ENCODE measurements at places on chromosomes 4 and X.

- DNase-seq = no peak
Measured at GRCh38 chr4:185470501-185471195, 885 bp downstream of the CCDC110 start.

- no peak for DNase-seq
Measured at GRCh38 chr4:178633263-178633662, 1191.0 kb upstream of the AGA start.

DNA sequence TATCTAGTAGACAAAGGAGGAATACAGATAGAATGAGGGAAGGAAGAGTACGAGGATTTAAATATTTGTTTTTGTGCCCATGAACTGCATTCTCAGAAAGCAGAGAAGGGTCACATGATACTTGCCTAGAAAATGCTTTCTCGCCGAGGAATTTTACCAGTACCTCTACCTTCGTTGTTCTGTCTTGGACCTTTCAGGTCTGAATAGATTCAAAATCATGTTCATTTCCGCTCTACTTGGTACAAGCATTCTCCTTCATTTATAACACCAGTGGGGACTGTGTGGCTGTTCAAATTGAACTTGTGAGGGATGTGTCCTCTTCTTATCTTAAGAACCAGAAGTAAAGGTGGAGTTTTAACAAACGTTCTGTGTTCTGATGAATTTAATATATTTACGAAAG lies 1.9 kb downstream of the USP38 start:
- no peak for DNase-seq

DNA sequence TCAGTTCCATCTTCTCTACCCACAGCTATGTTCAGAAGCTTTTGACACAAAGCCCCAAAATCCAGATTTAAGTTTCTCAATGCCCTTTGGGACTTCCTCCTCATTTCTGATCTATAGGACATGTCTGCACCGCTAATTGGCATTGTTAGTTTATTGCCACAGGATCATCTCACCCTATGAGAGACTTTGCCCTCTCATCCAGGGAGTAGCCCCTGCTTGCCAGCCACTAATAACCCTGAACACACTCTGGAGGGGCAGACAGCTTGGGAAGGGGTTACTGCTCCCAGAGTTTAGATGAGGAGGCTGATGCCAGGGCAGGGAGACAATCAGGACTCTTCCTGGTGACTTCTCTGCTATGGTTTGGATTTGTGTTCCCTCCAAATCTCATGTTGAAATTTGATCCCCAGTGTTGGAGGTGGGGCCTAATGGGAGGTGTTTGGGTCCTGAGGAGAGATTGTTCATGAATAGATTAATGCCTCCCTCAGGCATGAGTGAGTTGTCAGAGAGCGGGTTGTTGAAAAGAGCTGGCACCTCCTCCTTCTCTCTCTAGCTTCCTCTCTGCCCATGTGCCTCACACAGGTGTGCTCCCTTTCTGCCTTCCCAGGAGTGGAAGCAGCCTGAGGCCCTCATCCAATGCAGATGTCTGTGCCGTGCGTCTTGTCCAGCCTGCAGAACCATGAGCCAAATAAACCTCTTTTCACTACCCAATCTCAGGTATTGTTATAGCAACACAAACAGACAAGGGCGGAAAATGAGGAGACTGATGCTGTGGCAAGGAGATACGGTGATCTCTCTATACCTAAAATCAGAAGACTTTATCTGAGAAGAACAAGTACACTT lies 3.6 kb upstream of the SCARB2 start:
- no peak for DNase-seq

- DNase-seq = peak; percentile 36
Measured at GRCh38 chr4:105509291-105509690, 35.4 kb upstream of the PPA2 start.

DNA sequence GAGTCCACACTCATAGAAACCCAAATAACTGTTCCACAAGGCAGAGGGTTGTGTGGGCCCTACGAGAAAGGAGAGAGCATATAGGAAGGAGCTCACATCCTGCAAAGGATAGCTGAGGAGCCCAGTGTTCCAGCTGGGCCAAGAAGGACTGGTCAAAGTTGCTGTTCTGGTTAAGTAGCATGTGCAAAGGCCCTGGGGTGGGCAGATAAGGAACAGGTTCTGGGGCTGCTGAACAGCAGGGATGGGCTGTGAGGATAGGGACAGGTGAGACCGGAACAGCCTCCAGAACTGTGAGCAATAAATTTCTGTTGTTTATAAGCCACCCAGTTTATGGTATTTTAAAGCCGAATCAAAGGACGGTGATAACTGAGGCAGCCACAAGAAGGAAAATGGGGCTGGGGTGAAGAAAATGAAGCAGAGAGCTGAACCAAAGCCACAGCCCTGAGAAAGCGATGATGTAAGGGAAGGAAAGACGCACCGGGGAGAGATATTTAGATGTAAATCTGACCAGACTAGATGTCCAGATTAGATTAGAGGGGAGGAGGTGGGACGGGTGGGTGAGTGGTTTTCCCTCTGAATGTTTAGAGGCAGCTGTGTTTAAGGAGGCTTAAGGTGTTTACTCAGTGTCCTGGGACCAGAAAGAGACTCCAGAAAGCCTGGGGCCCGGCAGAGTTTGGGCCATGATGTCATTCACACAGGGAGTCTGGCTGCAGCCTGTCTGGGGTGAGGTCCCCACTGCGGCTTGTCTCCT lies 180.8 kb upstream of the BCOR start:
- DNase-seq = no peak

- DNase-seq = no peak
Measured at GRCh38 chr4:77605210-77605902, at the start of gene CXCL13. TSS of gene CXCL13 (plus strand) at chr4:77605820. CDS start at chr4:77605866, 46 bp downstream.

DNA sequence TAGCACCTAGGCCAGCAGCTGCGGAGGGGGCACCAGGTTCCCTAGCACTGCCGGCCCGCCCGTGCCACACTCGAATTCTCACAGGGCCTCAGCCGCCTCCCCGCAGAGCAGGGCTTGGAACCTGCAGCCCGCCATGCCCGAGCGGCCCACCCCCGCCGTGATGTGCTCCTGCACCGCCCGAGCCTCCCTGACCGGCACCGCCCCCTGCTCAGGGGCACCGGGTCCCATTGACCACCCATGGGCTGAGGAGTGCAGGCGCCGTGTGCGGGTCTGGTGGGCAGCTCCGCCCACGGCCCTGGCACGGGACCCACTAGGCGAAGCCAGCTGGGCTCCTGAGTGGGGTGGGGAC lies 35.4 kb upstream of the ENPP6 start:
- DNase-seq = no peak

- DNase-seq = no peak
Measured at GRCh38 chr4:105369988-105370387, 103.9 kb downstream of the PPA2 start.

GRCh38 chr4:23730998-23731397 lies 158.8 kb downstream of the PPARGC1A start:
- no peak for DNase-seq

GRCh38 chr4:88007304-88008121 lies at the start of gene PKD2:
TSS of gene PKD2 (plus strand) at chr4:88007635. CDS start at chr4:88007734, 99 bp downstream.
- peak; percentile 79 for DNase-seq

GRCh38 chr4:36358173-36358572 lies 76.8 kb downstream of the DTHD1 start:
- no peak for DNase-seq

- DNase-seq = peak; percentile 33
Measured at GRCh38 chr4:76147454-76148141, 599 bp downstream of the NUP54 start.

- DNase-seq = no peak
Measured at GRCh38 chrX:63350465-63350877, 661 bp downstream of the SPIN4 start.

Measured in GM18507 (cell line).